ENCODE measurements at places on chromosomes 16 and 17.

GRCh38 chr17:63429766-63430165 is 16.3 kb downstream of the CYB561 start:
- DNase-seq, result no peak

GRCh38 chr16:80717611-80718010 is 86.8 kb downstream of the CDYL2 start:
- no peak for DNase-seq

DNA sequence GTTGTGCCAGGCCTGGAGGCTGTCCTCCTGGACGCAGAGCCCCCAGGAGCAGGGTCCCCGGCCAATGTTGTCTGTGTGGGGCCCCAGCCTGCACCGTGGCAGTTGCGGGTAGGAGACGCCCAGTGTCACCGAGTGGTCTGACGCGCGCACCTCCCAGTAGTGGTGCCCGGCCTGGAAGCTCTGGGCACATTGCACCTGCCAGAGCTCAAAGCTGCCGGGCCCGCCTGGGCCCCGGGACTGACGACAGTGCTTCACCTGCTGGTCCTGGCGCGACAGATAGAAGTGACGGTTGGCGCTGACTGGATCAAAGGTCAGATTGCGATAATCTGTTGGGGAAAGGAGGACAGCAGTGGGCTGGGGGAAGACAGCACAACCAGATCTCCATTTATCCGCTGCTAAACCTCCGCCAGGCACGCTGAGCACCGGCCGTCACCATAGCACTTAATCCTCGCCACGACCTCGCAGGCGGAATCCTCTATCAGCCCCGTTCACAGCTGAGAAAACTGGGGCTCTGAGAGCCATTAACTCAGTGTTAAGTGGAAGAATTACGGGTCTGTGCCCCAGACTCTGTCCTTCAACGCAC is 5.6 kb downstream of the TRIM65 start:
- DNase-seq, result no peak

GRCh38 chr17:66715076-66715675 is 119.7 kb upstream of the CACNG5 start:
- DNase-seq, result no peak

GRCh38 chr17:57370037-57370581 is 113.8 kb downstream of the MSI2 start:
- no peak for DNase-seq

- DNase-seq, result no peak
Observed at GRCh38 chr17:39867880-39868553, at the start of gene ZPBP2. TSS of gene ZPBP2 (plus strand) at chr17:39868202. CDS start at chr17:39868355, 153 bp downstream.

DNA sequence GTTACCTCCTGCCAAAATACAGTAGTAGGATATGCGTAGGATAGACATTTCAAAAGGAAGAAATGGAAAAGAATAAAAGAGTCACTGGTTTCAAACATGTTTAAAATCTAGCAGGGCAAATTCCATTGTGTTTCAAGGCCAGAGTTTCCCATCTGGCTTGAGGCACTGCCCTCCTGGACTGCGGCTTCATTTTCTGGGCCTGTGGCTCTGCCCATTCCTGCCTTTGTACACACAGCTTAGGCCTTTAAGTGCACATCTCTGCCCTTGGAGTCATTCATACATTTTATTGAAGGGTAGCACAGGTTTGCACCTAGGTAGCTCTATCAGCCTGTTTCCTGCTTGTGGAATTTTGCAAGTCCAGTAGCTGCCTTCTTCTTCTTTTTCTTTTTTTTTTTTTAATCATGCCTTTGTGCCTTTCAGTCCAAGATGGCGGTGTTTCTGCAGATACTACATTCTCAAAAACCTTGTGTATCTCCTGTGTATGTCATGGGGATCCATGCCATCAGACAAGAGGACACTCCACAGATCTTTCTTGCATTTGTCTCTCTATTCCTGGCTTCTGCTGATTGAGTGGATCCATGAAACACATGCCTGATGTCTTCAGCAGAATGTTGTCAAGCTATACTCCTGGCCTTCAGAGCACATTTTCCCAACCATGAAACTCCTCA is 282.9 kb downstream of the BCAS3 start:
- DNase-seq, result no peak

All from NCI-H774 (cell line).